ENCODE measurements at places on chromosomes 12 and 14.
A peak's percentile ranks its signal among the peaks of the same experiment; 100 is the strongest.

DNA sequence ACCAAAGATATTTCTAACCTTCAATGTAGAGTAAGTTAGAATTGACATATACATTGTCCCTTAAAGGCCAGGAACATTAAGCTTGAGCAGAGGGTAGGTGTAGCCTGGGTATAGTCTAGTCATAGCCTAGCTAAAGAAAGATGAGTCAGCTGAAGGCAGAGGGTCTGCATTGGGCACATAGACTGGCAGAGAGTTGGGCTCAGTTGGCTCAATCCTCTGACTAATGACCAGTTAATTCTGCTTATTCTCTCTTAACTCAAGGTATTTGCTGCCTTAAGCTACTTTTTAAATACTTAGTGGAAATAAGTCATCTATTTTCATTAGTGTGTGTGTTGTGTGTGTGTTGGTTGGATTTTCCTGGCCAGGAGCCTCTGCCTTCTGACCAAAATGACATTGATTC, 467.1 kb downstream of the RAD51B start:
- no peak for DNase-seq

- DNase-seq: no peak
Observed at GRCh38 chr14:85063747-85064146, 466.2 kb upstream of the FLRT2 start.

DNA sequence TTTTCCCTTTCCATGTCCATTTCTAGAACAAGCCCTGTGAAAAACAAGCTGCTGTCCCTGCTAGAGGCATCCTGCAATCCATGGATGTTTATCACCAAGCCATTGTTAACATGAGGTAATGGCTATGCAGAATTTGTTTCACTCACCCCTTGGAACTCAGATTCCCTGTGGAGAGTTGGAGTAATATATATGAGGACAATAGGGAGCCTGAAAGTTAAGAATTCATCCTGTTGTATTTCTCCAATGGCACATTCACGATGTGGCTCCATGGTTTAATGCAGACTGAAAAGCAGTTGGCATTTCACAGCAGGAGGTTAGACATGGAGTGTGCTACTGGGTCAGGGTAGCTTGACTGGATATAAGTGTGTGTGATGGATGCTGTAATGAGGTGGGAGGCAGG, 32.4 kb downstream of the GPR65 start:
- no peak for DNase-seq

GRCh38 chr12:115998119-115998633, 279.3 kb downstream of the MED13L start:
- no peak for DNase-seq

DNA sequence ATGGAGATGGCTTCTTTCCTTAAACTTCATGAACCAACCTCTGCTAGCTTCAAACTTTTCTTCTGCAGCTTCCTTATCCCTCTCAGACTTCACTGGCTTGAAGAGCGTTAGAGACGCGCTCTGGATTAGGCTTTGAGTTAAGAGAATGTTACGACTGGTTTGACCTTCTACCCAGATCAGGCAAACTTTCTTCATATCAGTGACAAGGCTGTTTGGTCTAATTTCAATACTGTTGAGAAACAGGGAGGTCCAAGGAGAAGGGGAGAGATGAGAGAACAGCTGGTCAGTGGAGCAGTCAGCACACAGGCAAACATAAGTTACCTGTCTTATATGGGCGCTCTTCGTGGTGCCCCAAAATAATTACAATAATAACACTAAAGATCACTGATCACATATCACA, 14.9 kb downstream of the SCAF11 start:
- DNase-seq: no peak

GRCh38 chr12:19829100-19829853, 390.0 kb downstream of the AEBP2 start:
- no peak for DNase-seq

- DNase-seq: no peak
Observed at GRCh38 chr14:92944976-92945375, 22.0 kb downstream of the CHGA start.

DNA sequence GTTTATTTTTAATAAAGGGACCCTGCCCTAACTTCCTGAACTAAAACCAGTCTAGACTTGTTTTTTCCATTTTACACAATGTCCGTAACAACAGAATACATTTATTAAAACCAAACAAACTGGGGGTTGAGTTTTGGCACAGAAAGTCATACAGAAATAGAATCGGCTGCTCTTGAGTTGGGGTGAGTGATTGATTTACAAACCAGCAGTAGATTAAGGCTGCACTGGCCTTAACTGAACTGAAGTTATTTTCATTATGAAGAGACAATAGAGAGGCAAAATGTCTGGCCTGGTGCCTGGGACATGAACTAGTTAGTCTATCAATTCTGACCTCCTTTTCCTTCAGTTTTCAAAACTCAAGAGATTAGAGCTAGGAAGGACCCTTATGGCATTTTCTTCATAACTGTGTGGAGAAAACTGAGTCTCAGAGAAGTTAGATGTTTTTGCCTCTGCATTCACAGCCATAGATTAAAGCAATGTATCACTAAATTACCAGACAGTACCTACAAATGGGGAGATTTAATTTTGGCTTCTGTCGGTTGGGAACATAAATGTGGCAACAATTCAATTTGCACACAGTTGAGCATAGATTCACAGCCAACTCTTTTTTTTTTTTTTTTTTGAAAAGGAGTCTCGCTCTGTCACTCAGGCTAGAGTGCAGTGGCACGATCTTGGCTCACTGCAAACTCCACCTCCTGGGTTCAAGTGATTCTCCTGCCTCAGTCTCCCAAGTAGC, 19.8 kb upstream of the MGP start:
- DNase-seq: no peak

GRCh38 chr14:76516884-76517283, 140.9 kb downstream of the ESRRB start:
- no peak for DNase-seq

GRCh38 chr12:116939734-116940133, 29.0 kb downstream of the FBXW8 start:
- no peak for DNase-seq

DNA sequence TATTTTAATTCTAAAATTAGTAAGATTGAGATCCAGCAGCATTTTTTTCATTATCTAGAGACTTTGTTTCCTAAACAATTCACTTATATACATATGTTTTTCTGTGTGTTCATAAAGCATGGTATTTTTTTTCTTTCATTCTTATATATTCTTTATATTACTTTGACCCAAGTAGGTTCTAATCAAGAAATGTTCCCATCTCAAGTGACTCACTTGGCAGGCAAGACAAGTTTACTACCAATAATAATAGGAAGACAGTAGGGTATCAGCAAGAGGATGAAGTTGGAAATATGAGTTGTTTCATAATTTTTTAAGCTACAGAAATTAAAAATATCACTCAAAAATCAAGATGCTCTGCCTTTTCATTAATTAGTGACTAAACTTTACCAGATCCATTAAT, 613.4 kb upstream of the ATP2B1 start:
- no peak for DNase-seq

DNA sequence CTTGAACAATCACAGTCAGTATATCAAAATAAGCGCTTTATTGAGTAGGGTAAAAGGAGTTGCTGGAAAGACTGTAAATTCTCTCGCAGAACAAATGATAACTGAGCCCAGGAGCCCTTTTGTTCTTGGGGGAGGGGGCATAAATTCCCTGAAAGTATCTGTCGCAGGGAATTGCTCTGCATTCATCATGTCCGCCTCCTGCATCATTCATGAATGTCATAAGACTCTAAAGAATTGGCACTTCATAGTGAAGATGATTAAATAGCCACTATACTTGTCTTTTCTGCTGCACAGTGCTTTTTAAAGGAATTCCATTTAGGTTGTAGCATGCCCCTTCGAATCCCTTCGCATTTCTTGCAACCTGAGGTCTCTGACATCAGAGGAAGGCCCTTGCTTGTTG, 762.3 kb downstream of the DIO2 start:
- no peak for DNase-seq

GRCh38 chr14:100900837-100901390, 2.6 kb downstream of the RTL1 start:
- DNase-seq: no peak

DNA sequence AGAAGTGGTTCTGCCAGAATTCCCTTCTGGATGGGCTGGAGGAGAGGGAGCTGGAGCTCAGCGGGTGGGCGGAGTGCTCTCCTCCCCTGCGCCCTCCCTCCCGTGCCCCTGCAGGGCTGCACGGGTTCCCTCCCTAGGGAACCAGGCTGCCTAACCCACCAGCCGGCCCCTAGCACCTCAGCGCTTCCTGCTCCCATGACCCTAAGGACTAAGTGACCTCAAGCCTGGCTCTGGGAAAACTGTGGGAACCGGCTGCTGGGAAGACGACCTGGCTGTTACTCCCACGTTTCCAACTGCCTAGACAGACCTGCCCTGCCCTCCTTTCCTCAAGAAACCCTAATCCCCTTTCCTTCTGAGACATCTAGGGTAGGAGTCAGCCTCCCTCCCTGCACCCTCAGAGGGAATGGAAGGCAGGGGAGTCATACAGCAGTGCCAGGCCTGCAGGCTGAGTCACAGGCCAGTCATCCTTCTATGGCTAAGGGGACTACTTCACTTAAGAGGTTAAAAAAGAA, 31.5 kb downstream of the SLC6A12 start:
- no peak for DNase-seq

- DNase-seq: peak; percentile 50
Observed at GRCh38 chr12:13233830-13234641, 37.5 kb downstream of the EMP1 start.

DNA sequence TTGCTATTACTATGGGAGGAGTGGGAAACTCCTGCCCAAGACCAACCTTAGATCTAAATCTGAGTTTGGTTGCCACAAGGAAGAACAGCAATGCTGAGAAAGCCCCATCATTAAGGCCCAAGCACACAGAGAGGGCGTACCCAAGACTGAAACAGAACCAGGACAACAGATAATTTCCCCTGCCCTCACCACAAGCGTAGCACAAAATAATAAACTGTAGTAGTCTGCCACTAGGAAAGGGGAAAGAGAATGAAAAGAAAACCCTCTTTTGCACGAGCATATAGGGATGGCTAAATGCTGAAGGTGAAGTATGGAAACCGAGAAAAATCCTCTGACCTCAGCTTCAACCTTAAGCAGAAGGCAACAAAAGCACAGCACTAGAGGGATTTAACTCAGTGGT, 76.5 kb upstream of the DHRS4 start:
- no peak for DNase-seq

DNA sequence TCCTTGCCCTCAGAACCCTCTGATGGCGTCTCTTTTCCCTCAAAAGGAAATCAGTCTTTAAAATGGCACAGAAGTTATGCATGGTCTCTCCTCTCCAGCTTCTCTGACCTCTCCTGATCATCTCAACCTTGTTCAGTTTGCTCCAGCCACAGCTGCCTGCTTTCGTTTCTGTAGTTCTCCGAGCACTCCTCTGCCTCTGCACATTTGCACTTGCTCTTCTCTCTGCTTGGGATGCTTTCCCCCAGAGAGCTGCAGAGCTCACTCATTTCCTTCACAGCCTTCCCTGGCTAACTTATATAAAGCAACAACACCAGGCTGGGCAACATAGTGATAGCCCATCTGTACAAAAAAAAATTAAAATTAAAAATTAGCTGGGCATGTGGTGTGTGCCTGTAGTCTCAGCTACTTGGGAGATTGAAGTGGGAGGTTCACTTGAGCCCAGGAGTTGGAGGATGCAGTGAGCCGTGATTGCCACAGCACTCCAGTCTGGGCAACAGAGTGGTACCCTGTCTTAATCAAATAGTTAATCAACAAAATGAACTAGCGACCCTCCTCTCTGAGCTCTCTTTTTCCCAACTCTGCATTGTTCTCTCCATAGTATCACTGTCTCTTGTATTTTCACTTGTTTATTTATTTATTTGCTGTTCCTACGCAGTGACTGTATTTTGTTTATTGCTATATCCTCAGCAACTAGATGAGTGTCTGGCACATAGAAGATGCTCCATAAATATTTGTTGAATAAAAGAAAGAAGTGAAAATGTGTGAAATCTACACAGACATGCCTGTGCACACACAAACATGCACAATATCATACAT, 37.7 kb downstream of the PPFIBP1 start:
- no peak for DNase-seq

DNA sequence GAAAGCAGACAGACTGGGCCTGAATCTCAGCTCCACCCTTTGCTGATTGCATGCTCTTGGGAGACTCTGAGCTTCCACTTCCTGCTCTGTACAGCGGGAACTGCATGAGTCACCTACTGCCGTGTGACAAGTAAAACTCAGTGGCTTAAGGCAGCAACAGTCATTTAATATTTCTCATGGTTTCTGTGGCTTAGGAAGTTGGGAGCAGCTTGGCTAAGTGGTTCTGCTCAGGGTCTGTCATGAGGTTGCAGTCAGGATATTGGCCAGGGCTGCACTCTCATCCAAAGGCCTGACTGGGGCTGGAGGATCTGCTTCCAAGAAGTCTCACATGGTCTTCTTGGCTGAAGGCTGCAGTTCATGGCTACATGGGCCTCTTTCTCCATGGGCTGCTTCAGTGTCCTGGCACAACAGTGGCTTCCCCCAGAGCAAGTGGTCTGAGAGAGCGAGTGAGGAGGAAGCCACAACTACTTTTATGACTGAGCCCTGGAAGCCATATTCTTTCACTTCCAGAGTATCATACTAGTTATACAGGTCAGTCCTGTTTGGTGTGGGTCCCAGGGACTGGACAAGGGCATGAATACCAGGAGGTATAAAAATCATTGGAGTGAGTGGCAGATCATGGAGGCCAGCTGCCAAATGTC, 49.7 kb downstream of the FAM222A start:
- no peak for DNase-seq

DNA sequence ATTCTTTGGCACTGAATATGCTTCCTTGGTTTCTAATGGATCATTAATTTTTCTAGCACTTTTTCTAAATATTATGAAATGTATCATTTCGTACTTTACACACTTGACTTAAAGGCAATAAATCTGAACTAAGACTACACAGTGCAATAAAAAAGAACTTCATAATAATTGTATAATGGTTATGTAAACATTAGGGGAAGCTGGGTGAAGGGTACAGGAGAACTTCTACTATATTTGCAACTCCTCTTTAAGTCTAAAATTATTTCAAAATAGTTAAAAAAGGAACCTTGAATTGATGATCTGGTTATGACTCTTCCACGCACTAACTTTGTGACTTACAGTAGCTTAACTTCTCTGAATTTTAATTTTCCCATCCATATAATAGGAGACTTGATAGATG, 5.1 kb upstream of the NOVA1 start:
- DNase-seq: no peak

- DNase-seq: peak; percentile 21
Observed at GRCh38 chr12:8065991-8066594, at the start of gene C3AR1. Gene C3AR1, minus strand, starts transcription at chr12:8066359. Its CDS starts 6,174 bp downstream, at chr12:8060185.

All from CD8-positive, alpha-beta memory T cell (primary cell).